ENCODE measurements at places on chromosomes 4 and X.

GRCh38 chr4:10201381-10202223 lies 85.0 kb upstream of the WDR1 start:
- DNase-seq, result no peak

DNA sequence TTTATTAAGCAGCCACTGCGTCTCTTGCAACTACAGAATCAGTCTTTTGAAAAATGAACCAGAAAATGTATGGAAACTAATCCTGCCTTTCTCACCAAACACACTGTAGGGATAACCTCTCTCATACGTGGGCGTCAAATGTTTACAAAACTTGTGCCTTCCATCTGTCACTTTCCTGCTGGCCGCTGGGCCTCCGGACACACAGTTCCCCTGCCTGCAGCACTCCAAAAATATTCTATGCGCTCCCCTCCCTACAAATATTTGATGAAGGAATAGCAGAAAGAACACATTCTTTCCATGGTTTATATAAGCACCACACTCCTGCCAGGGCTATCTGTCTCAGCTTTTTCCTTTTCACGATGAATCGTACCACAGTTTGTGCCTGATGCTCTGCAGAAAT lies 14.9 kb upstream of the CYTL1 start:
- DNase-seq, result no peak

GRCh38 chr4:148849581-148849980 lies 407.4 kb upstream of the NR3C2 start:
- DNase-seq, result no peak

GRCh38 chrX:22041907-22042530 lies 9.9 kb downstream of the PHEX start:
- DNase-seq, result no peak

DNA sequence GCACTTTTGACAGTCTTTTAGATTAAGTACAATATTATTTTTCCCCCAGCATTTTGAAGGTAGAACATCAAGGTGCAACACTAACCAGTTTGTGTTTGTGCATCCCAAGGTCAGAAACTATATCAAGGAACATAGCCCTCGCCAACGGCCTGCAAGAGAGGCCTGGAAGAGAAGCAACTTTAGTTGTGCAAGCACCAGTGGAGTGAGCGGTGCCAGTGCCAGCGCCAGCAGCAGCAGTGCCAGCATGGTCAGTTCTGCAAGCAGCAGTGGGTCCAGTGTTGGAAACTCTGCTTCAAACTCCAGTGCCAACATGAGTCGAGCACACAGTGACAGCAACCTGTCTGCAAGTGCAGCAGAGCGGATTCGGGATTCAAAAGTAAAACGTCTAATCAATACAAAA lies 21.7 kb downstream of the FAM199X start:
- no peak for DNase-seq

DNA sequence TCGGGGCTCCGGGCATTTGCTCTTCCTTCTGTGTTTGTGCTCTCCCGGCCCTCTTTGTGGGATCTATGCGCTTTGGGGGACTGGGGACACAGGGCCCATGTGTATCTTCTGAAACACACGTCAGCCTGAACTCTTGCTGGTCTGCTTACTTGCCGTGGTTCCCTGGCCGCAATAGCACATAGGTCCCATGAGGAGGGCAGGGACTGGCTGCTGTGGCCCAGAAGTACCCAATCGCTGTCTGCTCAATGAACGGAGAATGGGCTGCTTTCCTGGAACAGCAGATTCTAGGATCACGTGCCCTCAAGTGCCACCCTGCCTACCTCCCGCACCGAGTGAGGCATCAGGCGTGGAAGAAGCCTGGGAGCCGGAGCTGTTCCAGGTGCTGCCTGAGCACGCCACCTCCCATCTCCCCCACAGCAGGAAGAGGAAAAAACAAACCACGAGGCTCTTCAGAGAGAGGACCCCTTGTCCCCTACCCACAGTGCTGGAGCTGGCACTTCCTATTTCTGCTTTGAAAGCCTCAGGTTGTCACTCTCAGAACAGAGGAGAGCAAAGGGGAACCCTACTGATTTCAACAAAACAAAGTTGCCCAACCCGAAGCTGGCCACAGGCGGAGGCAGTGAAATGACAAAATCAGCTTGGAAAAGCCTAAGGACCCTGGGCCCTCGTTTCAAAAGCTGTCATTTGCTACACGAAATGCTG lies 3.8 kb downstream of the G6PD start:
- DNase-seq, result no peak

DNA sequence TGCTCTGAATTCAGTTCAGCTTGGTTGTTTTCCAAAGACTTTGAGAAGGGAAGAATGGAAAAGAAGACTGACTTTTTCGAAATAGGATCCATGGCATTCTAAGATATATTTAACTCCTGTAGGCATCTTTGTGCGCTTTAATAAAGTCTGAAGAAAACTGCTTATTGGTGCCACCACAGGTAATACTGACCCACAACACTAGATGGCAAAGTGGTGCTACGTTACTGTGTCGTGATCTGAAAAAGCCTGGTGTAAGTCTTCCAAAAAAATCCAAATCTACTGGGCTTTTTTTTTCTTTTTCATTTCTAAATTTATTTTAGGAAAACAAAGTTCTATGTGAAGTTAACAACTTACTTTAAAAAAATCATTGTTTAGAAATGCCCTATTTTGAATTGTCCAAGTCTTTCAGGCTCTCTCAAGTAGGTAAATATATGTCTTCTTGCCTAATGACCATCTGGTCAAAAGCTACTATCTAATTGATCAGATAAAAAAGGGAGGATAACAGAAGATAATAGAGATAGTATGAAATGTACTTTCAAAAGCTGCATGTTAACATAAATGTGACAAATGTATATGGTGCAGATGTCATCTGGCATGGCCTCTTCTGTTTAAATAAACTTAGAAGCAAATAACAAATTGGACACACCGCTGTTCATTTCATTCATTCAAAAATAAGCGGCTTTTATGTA lies 47.0 kb upstream of the MID1IP1 start:
- DNase-seq, result peak; percentile 0

Data from stimulated activated naive CD4-positive, alpha-beta T cell (primary cell).